KG1 (cell line): ENCODE measurements at places on chromosomes 12 and 14.
A peak's percentile ranks its signal among the peaks of the same experiment; 100 is the strongest.

GRCh38 chr12:3885277-3886094 is 12.3 kb upstream of the PARP11 start:
- DNase-seq, result peak; percentile 41

DNA sequence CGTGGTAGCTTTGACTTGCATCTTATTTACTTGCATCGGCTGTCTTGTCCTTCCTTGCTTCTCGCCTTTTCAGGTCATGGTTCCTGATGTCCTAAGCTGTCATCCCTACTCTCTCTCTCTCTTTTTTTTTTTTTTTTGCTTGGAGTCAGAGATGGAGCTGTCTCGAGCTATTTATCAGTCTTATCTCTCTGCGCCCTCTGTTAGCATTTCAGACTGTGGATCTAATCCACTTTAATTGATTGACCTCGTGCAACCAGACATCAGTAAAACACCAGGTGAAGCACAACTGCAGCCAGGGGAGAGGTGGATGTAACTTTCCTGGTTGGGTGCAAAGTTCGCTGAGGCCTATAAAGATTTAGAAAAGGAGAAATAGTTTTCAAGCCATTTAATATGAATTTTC is 554.8 kb downstream of the DIO2 start:
- no peak for DNase-seq

DNA sequence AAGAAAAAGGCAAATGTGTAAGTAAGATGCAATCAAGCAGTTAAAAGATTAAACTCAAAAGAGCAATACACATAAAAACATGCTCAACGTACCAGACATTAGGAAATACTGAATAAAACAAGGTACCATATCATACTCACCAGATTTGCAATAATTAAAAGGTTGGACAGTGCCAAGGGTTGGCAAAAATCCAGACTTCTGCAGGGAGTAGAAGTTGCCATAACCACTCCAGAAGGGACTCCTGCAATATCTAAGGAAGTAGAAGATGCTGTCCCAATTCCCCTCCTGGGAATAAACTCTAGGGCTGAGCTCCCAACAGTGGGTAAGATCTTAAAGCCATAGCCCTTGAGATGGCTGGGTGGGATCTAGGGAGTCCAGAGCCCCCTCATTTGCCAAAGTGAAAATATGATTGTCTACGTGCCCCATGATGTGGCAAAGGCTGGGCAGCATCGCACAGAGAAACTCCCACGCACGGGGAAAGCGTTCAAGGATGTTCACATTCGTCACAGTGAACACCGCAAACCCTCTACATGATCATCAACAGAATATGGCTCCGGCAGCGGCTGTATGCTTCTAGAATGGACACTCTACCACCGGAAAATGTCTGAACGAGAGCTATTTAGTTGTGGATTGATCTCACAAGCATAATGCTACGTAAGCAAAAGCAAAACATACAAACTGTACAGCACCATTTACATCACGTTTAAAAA is 12.3 kb downstream of the KCTD10 start:
- no peak for DNase-seq

DNA sequence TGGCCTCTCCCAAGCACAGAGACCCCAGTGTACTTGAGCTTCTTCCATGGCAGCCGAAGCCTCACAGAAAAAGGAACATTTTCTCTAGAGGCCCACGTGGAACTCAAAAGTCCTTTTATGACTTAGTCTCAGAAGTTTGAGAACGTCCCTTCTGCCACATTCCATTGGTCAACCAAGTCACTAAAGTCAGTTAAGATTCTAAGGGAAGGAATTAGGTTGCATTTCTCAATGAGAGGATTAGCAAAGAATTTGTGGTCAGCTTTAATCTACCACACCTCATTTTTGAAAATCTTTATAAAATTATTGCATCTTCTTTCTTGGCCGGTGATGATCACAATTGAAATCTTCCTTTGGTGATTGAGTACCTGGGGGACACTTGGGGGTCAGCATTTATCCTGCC is 279.9 kb upstream of the TBX3 start:
- no peak for DNase-seq

GRCh38 chr14:51202914-51203665 is 37.0 kb upstream of the TMX1 start:
- no peak for DNase-seq
